ENCODE measurements at places on chromosomes 2 and 18. TPM values are rescaled to one million over a fixed set of nuclear protein-coding genes. Genes with fewer than 3 reads are reported as not detected.

DNA sequence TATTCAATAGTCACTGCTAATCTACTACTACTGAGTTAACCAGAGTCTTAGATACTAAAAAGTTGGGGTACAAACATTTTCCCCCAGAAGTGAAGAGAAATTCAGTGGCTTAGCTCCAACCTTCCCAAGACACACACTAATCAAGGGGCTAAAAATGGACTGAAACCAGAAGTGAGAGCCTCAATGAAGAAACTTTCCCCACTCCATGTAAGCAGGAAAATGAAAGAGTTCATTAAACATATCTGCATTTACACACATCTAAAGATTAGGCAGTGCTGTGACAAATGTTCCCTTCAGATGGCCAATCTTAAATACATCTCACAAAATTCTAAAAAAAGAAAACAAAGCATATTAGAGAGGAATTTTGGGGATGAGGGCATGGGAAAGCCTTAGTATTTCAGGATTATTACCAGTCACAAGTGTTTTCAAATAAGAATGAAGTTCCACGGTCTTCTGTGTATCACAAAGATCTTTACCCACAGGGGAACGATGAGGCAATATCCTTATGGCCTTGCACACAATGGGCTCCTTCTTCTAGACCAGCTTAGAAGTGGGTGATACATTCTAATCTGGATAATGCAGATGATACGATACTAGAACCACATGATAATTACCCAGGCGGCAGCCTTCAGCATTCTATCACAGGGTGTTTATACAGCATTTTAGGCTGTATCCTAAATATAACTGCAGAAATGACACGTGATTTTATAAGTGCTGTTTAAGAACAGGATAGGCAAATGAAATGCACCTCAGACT, 17.1 kb downstream of the ANKRD44 start:
- peak; percentile 59 for ATAC-seq

- no peak for ATAC-seq
Measured at GRCh38 chr2:2291500-2292260, 39.4 kb downstream of the MYT1L start.

DNA sequence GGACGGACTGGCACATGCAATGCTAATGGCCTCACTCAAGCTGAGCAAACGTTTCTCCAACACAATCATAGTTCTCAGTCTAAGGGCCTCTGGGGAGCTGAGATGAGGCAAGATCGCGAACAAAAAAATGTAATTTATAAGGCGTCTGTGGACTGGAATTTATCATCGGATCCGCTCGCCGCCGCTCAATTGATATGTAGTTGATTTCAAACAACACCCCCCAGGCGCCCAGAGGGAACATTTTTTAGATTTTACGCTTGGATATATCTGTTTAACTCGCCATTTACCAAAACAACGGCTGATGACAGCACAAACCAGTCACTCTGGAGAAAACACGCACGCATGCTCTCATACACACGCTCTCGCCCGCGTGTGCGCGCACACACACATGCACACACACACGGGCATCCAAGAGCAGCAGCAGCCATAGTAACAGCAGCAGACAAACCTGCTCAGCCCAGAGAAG, 335.8 kb downstream of the SMAD2 start:
- no peak for ATAC-seq

- ATAC-seq, result no peak
Measured at GRCh38 chr2:101803128-101803527, 105.6 kb downstream of the MAP4K4 start.

DNA sequence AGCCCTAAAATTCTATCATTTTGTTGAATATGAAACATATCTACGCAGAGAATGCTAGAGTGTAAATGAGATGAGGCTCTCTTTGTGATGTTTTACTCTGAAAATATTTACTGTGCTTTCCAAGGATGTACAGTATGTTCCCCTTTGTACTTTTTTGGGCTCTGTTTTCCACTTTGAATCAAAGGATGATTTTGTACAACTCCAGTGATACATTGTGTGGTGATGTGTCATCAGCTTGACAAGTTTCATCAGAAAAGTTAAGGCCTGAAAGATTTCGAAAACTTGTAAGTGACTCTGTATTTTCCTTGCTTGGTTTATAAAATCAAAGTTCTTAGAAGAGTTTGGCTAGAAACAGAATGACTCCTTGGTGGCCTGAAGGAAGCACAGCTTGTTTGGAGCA, 206.3 kb downstream of the LTBP1 start:
- no peak for ATAC-seq

- ATAC-seq, result no peak
Measured at GRCh38 chr2:110867078-110867477, 134.7 kb downstream of the ACOXL start.

- no peak for ATAC-seq
Measured at GRCh38 chr2:38765149-38765548, 12.9 kb upstream of the GEMIN6 start.

- no peak for ATAC-seq
Measured at GRCh38 chr2:215811409-215812345, 201.7 kb downstream of the MREG start.

GRCh38 chr2:148989882-148990493, 48.5 kb upstream of the LYPD6B start:
- ATAC-seq, result peak; percentile 46

DNA sequence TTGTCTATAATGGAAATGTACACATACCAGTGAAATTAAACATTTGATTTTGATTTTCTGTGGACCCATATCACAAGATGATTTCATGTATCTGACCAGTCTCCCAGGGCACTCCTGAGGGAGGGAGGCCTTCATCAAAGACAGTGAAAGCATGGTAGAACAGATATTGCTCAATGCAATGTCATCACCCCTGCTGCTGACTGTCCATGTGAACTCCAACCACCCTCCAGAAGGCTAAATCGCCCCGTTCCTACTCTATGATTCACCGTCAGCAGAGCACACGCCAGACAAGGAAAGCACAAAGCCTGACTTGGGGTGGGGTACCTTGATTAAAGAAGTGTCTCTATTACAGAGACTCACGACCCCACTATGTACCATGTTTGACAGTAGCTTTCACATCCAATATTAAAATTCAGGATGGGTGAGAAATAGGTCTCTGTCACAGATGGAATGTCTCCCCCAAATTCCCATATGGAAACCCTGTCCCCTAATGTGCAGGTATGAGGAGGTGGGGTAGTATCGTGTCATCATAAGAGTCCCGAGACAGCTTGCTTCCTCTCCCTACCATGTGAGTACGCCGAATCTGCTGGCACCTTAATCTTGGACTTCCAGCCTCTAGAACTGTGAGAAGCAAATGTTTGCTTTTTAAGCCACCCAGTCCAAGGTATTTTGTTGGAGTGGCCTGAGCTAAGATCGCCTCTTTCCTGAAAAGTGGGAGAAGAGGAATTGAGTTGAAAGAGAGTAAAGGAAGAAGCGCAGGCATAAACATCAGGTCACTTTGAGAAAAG, 42.4 kb downstream of the CYB5A start:
- ATAC-seq, result no peak

- ATAC-seq, result no peak
Measured at GRCh38 chr18:27964811-27965210, 212.1 kb downstream of the CDH2 start.

GRCh38 chr2:181677912-181678586, 2.3 kb downstream of the NEUROD1 start:
- peak; percentile 52 for ATAC-seq

Gene FAP
- not detected for total RNA-seq

Gene DNAJC10
- total RNA-seq, result 27.4 TPM

Gene ACVR1
- total RNA-seq, result 27.5 TPM

Gene SPEG
- total RNA-seq, result 0.79 TPM

Gene TDRD15
- 0.13 TPM for total RNA-seq

Gene IL18R1
- 27.7 TPM for total RNA-seq

Gene CCDC141
- total RNA-seq, result 2.1 TPM
